A549 treated with RU486 at 1 μM for 4 hours (cell line): ENCODE measurements at places on chromosomes 1 and 21. TPM values are rescaled to one million over a fixed set of nuclear protein-coding genes. Genes with fewer than 3 reads are reported as not detected.

The PLA2G2C gene
- not detected in 5 replicates for total RNA-seq

The DCDC2B gene
- total RNA-seq = not detected in 5 replicates

The DNAJC28 gene
- 0.25 to 0.57 TPM (median 0.30 TPM) in 4 of 5 replicates, not detected in the other for total RNA-seq

The WDR64 gene
- total RNA-seq = not detected in 5 replicates

The DCST2 gene
- 0.08 to 0.67 TPM (median 0.45 TPM) in 5 replicates for total RNA-seq

The NBPF15 gene
- total RNA-seq = 14.2 to 22.5 TPM (median 21.1 TPM) in 5 replicates

The PRRX1 gene
- total RNA-seq = 0.02 TPM in 1 of 5 replicates, not detected in the others

The PPP1R15B gene
- total RNA-seq = 20.8 to 34.4 TPM (median 27.5 TPM) in 5 replicates

The CD1E gene
- total RNA-seq = not detected in 5 replicates

The HES5 gene
- not detected in 5 replicates for total RNA-seq

The ATF6 gene
- total RNA-seq = 12.0 to 13.4 TPM (median 12.6 TPM) in 5 replicates
